ENCODE measurements at places on chromosomes 6 and 20.

GRCh38 chr20:48002517-48002970, 217.3 kb upstream of the SULF2 start:
- DNase-seq = no peak

DNA sequence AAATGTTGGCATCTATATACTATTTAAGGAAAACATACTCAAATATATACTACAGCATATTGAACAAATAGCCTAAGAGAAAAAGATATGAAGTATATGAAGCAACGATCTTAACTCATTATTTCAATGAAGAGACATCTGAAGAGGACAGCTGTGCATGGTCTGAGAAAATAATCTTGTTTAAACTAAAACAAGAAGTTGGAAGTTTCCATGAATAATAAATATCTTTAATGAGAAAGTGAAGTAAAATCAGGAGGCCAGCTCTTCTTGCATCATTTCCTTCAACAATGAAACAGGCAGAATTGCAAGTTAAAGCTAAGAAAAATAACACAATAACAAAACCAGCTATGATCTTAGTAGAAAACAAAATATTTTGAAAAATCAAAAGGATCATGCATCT, 1265.4 kb upstream of the MAP3K7 start:
- DNase-seq = no peak

GRCh38 chr6:19121521-19121920, 715.6 kb upstream of the ID4 start:
- DNase-seq = no peak

DNA sequence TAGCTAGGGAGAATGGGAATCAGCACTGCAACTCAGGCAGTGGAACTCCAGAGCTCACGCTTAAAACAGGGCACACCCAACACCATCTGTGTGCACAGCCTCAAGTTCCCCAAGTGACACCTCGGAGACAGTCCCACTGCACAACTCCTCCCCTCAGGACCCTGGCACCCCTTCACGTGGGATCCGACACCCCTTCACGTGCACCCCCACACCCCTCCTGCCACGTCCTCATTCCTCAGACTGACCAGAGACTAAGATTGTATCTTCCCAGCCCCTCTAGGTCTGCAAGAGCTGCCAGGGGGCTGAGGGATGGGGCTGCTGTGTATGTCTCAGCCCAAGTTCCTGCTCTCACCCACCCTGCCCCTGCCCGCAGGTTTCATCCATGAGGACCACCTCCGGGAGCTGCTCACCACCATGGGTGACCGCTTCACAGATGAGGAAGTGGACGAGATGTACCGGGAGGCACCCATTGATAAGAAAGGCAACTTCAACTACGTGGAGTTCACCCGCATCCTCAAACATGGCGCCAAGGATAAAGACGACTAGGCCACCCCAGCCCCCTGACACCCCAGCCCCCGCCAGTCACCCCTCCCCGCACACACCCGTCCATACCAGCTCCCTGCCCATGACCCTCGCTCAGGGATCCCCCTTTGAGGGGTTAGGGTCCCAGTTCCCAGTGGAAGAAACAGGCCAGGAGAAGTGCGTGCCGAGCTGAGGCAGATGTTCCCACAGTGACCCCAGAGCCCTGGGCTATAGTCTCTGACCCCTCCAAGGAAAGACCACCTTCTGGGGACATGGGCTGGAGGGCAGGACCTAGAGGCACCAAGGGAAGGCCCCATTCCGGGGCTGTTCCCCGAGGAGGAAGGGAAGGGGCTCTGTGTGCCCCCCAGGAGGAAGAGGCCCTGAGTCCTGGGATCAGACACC, 7.6 kb downstream of the MYL9 start:
- DNase-seq = no peak

- DNase-seq = no peak
These were observed 7.5 kb downstream of the FBXO5 start for GRCh38 chr6:152975204-152975915.

DNA sequence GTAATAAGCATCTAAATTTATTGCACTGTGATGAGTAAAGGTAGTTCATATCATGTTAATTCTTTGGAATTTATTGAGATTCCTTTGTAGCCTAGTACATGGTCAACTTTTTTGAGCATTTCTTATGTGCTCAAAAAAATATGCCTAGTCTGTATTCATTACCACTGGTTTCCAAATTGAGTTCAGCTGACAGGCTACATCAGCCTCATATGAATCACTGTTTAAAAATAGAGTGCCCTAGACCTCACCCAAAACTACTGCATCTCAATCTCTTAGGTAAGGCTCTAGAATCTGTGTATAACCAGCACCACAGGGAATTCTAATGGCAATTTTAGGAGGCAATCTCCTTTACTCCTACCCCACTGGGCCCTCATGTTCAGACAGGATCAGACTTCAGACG, 16.7 kb upstream of the FOXF2 start:
- DNase-seq = no peak

All from HS-5 (cell line).